ENCODE measurements at places on chromosomes 3 and 15. TPM values are rescaled to one million over a fixed set of nuclear protein-coding genes. Genes with fewer than 3 reads are reported as not detected.
A peak's percentile ranks its signal among the peaks of the same experiment; 100 is the strongest.

- H3K4me3 ChIP-seq: no peak overlapping the region
- H3K4me1 ChIP-seq: no peaks in the 10 kb centered on the region
- H3K27me3 ChIP-seq: no peaks in the 10 kb centered on the region
- H3K36me3 ChIP-seq: no peaks in the 10 kb centered on the region
- H3K27ac ChIP-seq: no peak overlapping the region
- DNase-seq: no peak
Observed at GRCh38 chr3:36011791-36012190, 368.5 kb upstream of the STAC start.

GRCh38 chr3:31092748-31093589, 198.5 kb upstream of the GADL1 start:
- H3K36me3 ChIP-seq: no peaks in the 10 kb centered on the region
- peaks cover 13% of the 10 kb centered on the region for H3K4me1 ChIP-seq
- peaks cover 2% of the 10 kb centered on the region for H3K27me3 ChIP-seq
- no peak overlapping the region for H3K4me3 ChIP-seq

GRCh38 chr3:53190659-53191058, 29.6 kb downstream of the PRKCD start:
- H3K4me1 ChIP-seq: no peaks in the 10 kb centered on the region
- H3K4me3 ChIP-seq: no peak overlapping the region
- H3K27ac ChIP-seq: no peak overlapping the region
- H3K27me3 ChIP-seq: no peaks in the 10 kb centered on the region

- no peak overlapping the region for H3K27ac ChIP-seq
- H3K36me3 ChIP-seq: peaks cover 15% of the 10 kb centered on the region
- H3K4me3 ChIP-seq: no peak overlapping the region
- no peak for DNase-seq
- H3K4me1 ChIP-seq: no peaks in the 10 kb centered on the region
Observed at GRCh38 chr15:36791844-36792571, 212.6 kb downstream of the CDIN1 start.

GRCh38 chr3:191549357-191549756, 88.4 kb downstream of the PYDC2 start:
- no peak overlapping the region for H3K4me3 ChIP-seq
- DNase-seq: no peak
- H3K27ac ChIP-seq: no peak overlapping the region
- H3K36me3 ChIP-seq: no peaks in the 10 kb centered on the region
- no peaks in the 10 kb centered on the region for H3K27me3 ChIP-seq

DNA sequence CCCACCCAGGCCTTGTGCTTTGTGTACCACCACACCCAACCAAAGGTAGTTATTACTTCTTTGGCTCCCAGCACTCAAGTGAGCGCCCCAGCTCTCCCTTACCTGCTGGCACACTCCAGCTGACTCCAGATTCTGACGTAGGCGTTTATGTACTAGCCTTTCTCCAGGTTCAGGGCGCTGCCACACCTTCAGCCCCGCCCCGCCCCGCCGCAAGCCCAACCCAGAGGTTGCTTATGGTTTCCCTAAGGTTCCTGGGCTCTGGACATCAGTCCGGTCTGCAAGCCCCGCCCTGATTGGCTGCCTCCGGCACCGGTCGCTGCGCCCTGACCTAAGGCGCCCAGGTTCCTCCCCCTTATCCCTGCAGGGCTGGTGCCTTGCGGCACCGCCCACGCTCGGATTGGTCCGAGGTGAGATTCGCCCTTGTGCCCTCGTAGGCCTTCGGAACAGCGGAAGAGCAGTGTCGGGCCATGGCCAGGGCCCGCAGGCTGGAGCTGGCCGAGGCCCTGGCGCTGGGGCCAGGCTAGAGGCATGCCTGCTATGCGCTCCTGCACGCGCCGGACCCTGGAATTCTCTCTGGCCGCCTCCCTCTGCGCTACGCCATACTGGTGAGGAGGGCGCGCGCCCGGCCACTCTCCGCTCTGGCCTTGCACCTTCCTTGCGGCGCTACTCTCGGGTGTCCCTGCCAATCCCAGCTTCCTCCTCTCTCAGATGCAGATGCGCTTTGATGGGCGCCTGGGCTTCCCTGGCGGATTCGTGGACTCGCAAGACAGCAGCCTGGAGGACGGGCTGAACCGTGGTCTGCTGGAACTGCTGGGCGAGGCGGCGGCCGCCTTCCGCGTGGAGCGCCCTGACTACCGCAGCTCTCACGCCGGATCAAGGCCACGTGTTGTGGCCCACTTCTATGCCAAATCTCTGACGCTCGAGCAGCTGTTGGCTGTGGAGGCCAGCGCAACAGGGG, 19.8 kb upstream of the NUDT16 start:
- H3K27ac ChIP-seq: no peak overlapping the region
- peak; percentile 45 for DNase-seq
- peak overlapping the region; percentile 50 for H3K4me3 ChIP-seq
- H3K36me3 ChIP-seq: no peaks in the 10 kb centered on the region
- peaks cover 12% of the 10 kb centered on the region for H3K4me1 ChIP-seq

GRCh38 chr3:12506201-12506709, 22.0 kb downstream of the TSEN2 start:
- no peak overlapping the region for H3K27ac ChIP-seq
- no peak overlapping the region for H3K4me3 ChIP-seq
- no peak for DNase-seq
- no peaks in the 10 kb centered on the region for H3K27me3 ChIP-seq

DNA sequence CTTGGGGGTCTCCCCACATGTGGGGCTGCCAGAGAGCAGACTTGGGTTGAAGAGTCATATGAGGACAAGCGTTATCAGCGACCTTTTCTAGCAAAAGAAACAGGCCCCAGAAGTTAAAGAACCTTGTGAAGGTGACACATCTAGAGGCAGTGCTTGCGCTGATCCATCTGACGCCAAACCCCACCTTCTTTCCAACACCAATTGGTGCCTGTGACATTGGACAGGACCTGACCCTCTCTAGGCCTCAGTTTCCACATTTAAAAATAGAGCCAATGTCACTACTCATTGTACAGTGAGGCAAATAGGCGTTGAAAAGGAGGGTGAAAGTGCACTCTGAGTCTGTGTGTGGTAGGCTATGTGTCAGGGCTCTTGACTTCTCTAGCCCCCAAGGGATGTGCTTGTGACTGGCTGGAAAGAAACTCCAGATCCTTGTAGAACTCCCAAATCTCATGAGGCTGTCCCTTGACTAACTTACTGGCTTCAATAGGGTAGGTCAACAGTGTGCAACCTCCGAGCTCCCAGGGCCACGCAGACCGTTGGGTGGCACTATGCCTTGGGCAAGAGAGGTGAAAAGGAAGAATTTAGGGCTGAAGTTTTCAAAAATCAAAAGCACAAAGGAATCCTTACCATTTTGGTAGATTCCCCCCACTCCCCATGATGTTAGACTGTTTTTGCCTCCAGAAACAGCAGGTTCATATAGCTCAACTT, 666 bp upstream of the FAM219B start:
- H3K36me3 ChIP-seq: peaks cover 16% of the 10 kb centered on the region
- no peaks in the 10 kb centered on the region for H3K27me3 ChIP-seq
- no peak for DNase-seq

- no peak for DNase-seq
- H3K36me3 ChIP-seq: no peaks in the 10 kb centered on the region
- no peak overlapping the region for H3K27ac ChIP-seq
- no peaks in the 10 kb centered on the region for H3K27me3 ChIP-seq
- H3K4me1 ChIP-seq: no peaks in the 10 kb centered on the region
Observed at GRCh38 chr15:67999320-68000100, 54.6 kb upstream of the PIAS1 start.

FSTL1 gene
- 0.12 TPM for total RNA-seq

PYGO1 gene
- not detected for total RNA-seq

GHSR gene
- total RNA-seq: not detected

IL5RA gene
- total RNA-seq: 0.15 TPM

INSYN1 gene
- not detected for total RNA-seq

CYP8B1 gene
- total RNA-seq: not detected

STXBP5L gene
- not detected for total RNA-seq

IGDCC3 gene
- total RNA-seq: not detected

RARB gene
- total RNA-seq: not detected

RARRES1 gene
- total RNA-seq: not detected
